ENCODE measurements at places on chromosomes 12 and 14.
A peak's percentile ranks its signal among the peaks of the same experiment; 100 is the strongest.

- H3K4me3 ChIP-seq = no peak overlapping the region
- ATAC-seq = no peak
- H3K4me1 ChIP-seq = no peaks in the 10 kb centered on the region
These were observed 8.9 kb downstream of the SLC7A8 start for GRCh38 chr14:23174296-23175184.

GRCh38 chr14:99888149-99888548 lies 94.9 kb downstream of the EML1 start:
- H3K36me3 ChIP-seq = no peaks in the 10 kb centered on the region
- no peak for ATAC-seq
- H3K4me3 ChIP-seq = no peak overlapping the region
- no peak overlapping the region for H3K27ac ChIP-seq
- H3K27me3 ChIP-seq = peaks cover 11% of the 10 kb centered on the region

DNA sequence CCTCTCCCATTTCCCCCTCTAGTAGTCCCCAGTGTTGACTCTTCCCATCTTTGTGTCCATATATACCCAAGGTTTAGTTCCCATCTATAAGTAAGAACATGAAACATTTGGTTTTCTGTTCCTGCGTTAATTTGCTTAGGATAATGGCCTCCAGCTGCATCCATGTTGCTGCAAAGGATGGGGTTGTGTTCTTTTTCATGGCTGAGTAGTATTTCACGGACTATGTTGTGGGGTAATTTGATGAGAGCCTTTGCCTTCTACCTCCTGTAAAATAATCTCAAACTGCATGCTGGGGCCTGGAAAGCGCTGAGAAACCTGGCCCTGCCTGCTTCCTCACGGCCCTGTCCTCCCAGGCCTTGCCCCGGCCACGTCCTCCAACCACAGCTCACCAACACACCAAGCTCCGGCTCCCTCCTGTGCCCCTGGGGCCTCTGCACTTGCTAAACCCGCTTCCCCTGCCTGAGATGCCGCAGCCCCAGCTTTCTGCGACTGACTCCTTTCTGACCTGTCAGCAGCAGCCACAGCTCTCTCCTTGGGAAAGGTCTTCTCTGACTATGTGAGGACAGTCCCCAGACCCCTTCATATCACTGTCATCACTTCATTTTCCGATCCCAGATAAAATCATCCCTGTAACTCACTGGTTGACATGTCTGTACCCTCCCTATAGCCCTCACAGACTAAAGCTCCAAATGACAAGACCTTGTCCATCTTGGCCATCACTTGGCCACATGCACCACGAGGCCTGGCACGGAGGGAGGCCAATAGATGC lies 19.8 kb downstream of the ITPK1 start:
- H3K27me3 ChIP-seq = no peaks in the 10 kb centered on the region
- H3K4me1 ChIP-seq = peaks cover 10% of the 10 kb centered on the region
- no peak for ATAC-seq
- peak overlapping the region; percentile 81 for H3K27ac ChIP-seq
- H3K4me3 ChIP-seq = no peak overlapping the region

- no peak overlapping the region for H3K4me3 ChIP-seq
- H3K27me3 ChIP-seq = peaks cover 6% of the 10 kb centered on the region
- no peaks in the 10 kb centered on the region for H3K36me3 ChIP-seq
- H3K27ac ChIP-seq = no peak overlapping the region
These were observed 214.9 kb downstream of the ADAMTS20 start for GRCh38 chr12:43336962-43337555.

GRCh38 chr14:95439881-95440280 lies 76.6 kb downstream of the SYNE3 start:
- ATAC-seq = no peak
- no peaks in the 10 kb centered on the region for H3K27me3 ChIP-seq
- peaks cover 97% of the 10 kb centered on the region for H3K36me3 ChIP-seq
- H3K4me3 ChIP-seq = no peak overlapping the region

DNA sequence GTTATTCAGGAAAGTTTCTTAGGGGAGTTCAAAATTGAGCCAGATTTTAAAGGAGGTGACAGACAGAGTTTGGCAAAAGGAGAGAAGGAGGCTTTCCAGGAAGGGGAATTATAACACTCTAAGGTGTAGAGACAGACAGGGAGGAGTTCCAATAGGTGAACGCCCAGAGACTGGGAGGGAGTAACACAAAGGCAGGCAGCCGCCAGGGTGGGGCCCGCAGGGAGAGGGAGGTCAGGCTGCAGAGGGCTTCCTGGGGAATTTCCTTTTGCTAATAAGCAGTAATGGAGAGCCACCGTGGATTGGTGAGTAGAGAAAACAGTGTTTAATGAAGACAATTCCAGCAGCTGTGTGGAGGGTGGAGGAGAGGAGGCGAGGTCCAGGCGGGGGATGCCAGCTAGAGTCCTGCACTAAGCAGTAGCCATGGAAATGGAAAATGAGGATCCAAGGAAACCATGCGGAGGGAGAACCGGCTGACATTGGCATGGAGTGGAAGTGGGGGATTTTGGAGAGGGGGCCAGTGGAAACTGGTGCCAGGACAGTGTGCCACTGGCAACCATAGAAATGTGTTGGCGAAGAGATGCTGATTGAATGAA lies 22.2 kb downstream of the GRIN2B start:
- ATAC-seq = no peak
- no peaks in the 10 kb centered on the region for H3K36me3 ChIP-seq
- no peak overlapping the region for H3K27ac ChIP-seq
- H3K4me1 ChIP-seq = no peaks in the 10 kb centered on the region

DNA sequence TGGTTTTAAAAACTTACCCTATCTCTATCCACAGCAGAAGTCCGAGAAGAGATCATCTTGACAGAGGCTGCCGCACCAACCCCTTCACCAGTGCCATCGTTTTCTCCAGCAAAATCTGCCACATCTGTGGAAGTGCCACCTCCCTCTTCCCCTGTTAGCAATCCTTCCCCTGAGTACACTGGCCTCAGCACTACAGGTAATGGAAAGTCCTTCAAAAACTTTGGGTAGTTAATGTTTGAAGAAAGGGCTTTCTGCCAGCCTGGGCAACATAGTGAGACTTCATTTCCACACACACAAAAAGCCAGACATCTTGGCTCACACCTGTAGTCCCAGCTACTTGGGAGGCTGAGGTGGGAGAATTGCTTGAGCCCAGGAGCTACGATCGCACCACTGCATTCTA lies 41.6 kb upstream of the RIC8B start:
- no peak overlapping the region for H3K4me3 ChIP-seq
- H3K27ac ChIP-seq = no peak overlapping the region
- no peaks in the 10 kb centered on the region for H3K36me3 ChIP-seq
- ATAC-seq = no peak
- no peaks in the 10 kb centered on the region for H3K4me1 ChIP-seq

- H3K4me1 ChIP-seq = no peaks in the 10 kb centered on the region
- H3K27ac ChIP-seq = no peak overlapping the region
- no peaks in the 10 kb centered on the region for H3K27me3 ChIP-seq
- H3K36me3 ChIP-seq = no peaks in the 10 kb centered on the region
These were observed 18.8 kb downstream of the KCNC2 start for GRCh38 chr12:75190846-75191245.

DNA sequence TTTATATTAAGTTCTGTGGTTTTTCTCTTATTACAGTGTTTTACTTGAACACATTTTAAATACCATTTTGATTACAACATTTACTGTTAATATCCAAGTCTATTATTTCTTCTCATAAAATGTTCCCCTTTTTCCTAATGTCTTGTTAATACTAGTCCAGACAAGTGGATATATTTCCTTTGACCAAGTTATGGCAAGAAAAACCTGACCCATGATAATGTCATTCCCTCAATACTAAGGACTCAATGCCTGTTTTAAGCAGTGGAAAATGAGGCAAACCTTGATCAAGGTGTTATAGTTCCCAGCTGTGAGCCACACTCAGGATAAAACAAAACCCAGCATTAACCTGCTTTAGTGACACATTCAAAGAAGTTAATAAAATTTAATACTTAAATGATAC lies 12.2 kb downstream of the TRMT5 start:
- no peak overlapping the region for H3K27ac ChIP-seq
- peaks cover 6% of the 10 kb centered on the region for H3K36me3 ChIP-seq

- no peaks in the 10 kb centered on the region for H3K36me3 ChIP-seq
- H3K4me1 ChIP-seq = peaks cover 11% of the 10 kb centered on the region
- no peaks in the 10 kb centered on the region for H3K27me3 ChIP-seq
These were observed 3.5 kb upstream of the ANKRD52 start for GRCh38 chr12:56261503-56262232.

GRCh38 chr12:131264635-131265034 lies 310.9 kb downstream of the ADGRD1 start:
- H3K4me3 ChIP-seq = no peak overlapping the region
- H3K27ac ChIP-seq = no peak overlapping the region
- H3K36me3 ChIP-seq = no peaks in the 10 kb centered on the region
- no peaks in the 10 kb centered on the region for H3K4me1 ChIP-seq
- no peak for ATAC-seq

DNA sequence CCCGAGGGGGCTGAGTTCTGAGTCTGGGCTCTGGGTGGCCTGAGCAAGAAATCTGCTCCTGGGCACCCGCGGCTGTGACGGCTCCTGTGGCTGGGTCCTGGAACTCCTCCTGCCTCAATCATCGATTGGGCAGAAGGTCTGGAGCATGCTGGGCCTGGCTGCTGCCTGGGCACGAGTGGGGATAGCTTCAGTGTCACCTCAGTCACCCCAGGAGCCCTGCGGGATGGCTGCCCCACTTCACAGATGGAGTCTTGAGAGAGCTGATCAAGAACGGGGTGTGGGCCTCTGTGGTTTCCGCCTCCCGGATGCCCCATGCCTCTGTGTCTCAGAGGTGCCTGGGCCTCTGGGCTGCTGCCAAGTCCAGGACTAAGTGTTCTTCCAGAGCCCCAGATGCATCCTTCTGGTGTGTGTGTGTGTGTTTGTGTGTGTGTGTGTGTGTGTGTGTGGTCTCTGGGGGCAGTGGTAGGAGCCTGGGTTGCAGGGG lies 185.6 kb upstream of the C14orf180 start:
- no peaks in the 10 kb centered on the region for H3K27me3 ChIP-seq
- H3K4me1 ChIP-seq = peaks cover 34% of the 10 kb centered on the region
- peak overlapping the region; percentile 44 for H3K4me3 ChIP-seq
- peak overlapping the region; percentile 66 for H3K27ac ChIP-seq

DNA sequence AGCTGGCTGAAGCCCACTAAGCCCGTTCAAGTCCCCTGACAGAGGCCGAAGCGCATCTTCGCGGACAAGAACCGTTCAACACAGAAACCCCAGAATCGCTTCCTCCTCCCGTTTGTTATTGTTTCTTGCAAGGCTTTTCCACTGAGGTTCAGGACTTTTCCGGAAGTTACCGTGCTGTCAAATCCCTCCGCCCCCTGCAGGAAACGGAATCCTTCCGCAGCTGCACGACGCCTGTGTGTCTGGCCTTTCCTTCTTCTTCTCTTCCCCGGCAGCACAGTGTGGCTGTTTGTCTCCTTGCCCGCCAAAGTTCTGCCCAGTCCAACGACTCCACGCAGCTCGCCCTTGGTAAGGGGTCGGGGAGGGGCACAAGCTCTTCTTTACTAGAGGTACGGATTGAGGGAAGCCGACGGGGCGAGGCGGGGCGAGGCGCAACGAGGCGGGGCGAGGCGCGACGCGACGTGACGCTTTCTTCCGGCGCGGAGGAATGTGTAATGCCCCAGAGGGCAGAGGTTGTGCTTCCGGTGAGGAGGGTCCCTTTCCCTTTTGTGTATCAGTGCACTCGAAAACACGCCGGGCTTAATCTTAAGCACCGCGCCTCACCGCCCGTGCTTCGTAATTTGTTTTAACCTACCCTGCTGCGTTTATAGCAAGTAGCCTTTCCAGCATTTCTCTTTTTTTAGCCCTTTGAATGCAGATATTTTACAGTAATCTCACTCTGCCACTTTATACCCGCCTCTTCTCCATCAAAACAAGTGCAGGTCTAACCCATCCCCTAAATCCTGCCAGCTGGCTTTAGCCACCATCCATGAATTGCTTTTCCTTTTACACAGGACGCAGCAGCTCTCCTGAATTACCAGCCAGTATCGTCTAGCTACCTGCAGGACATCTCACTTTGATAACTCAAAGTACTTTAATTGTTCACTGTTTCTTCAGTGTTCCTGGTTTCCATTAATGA lies at the start of gene KDM5A:
TSS of gene KDM5A (minus strand) at position 179 of the 955 bp plus-strand sequence. CDS start 229 bp downstream, outside the sequence.
- peaks cover 38% of the 10 kb centered on the region for H3K36me3 ChIP-seq
- peak within 1 kb of the TSS; percentile 86 for H3K27ac ChIP-seq
- H3K4me3 ChIP-seq = peak within 1 kb of the TSS; percentile 86
- H3K4me1 ChIP-seq = peaks cover 20% of the 10 kb centered on the region
- no peaks in the 10 kb centered on the region for H3K27me3 ChIP-seq

DNA sequence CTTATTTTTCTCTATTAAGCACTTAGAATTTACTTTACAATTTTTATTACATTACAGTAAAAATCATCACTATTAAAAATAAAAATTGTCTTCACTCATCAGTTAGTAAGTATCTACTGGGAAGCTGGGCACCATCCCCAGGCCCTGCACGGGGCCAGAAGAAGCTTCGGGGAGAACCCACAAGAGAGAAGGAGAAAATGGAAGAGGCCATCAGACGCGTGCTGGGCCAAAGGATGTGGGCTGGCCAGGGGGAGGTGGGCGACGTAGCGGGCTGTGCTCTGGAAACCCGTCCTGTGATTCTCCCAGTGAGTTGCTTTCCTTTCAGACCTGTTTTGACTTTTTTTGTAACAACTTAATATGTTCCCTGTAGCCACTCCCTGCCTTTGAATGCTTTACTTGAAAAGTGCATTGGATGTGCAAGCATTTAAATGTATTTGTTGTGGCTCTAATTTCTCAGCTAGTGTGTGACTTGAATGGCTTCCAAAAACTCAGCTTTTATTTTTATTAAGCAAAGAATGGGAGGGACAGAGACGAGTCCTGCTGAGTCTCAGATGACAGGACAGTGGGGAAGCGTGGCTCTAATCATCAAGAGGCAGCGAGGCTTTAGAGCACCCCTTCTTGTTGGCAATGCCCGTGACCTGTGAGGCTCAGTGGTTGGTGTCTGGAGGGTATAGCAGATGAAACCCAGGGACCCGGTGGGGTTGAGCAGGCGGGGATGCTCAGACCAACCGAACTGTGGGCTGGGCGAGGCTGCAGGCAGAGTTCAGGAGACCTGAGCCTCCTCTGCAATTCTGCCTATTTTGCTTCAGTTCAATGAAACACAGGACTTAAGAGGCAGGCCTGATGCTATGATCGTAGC lies 38.8 kb downstream of the SYNE3 start:
- peaks cover 36% of the 10 kb centered on the region for H3K4me1 ChIP-seq
- no peaks in the 10 kb centered on the region for H3K27me3 ChIP-seq
- no peak for ATAC-seq
- peaks cover 66% of the 10 kb centered on the region for H3K36me3 ChIP-seq
- no peak overlapping the region for H3K4me3 ChIP-seq
- H3K27ac ChIP-seq = peak overlapping the region; percentile 55

Measured in activated T-helper 17 cell treated with anti-CD3 and anti-CD28 coated beads, Interleukin-2, amount 50 U/mL, for 72 hours (primary cell).